ENCODE measurements at places on chromosomes 5 and 9. TPM values are rescaled to one million over a fixed set of nuclear protein-coding genes. Genes with fewer than 3 reads are reported as not detected.

The CCNI2 gene
- total RNA-seq = 0.16 TPM

The CORO2A gene
- 5.1 TPM for total RNA-seq

The PCDHA1 gene
- total RNA-seq = 6.6 TPM

The SLC1A3 gene
- 243 TPM for total RNA-seq

The CYLC2 gene
- not detected for total RNA-seq

The JMY gene
- 48.7 TPM for total RNA-seq

The FNIP1 gene
- total RNA-seq = 64.4 TPM

The GADD45G gene
- 5.6 TPM for total RNA-seq

The NCS1 gene
- total RNA-seq = 206 TPM

The ACTBL2 gene
- not detected for total RNA-seq

The PLAC8L1 gene
- not detected for total RNA-seq

The PDLIM4 gene
- 3.1 TPM for total RNA-seq

The LCN9 gene
- total RNA-seq = not detected

The GPR150 gene
- not detected for total RNA-seq

The CSNK1G3 gene
- total RNA-seq = 228 TPM

The PCDHB8 gene
- 8.6 TPM for total RNA-seq
